ENCODE measurements at places on chromosomes 3 and 15. TPM values are rescaled to one million over a fixed set of nuclear protein-coding genes. Genes with fewer than 3 reads are reported as not detected.

DNA sequence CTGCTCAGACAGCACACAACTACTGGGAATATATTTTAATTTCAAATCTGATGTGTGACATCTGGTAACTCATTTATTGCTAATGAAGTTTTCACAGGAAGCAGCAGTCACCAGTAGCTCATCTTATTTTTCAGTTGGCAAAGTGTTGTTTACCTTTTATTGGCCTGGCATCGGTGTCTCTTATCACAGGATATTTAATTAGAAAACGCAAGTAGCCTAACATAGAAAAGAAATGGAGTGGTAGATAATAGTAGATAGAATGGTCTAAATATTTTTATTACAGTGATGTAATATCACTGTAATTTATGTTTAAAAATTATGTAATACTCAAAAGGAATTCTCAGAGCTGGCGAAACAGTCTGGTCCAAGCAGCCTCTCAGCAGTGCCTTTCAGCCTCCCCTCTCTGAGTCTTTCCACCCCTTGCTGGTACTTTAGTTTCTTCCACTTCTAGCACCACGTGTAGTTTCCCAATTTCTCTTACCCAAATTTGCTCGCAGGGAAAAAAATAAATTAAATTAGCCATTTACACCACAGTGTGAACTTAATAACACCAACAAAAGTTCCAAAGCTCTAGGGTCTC lies 31.9 kb downstream of the AGTR1 start:
- no peaks in the 10 kb centered on the region for H3K4me1 ChIP-seq
- H3K27ac ChIP-seq, result no peak overlapping the region
- DNase-seq, result no peak

RETNLB gene
- not detected for total RNA-seq

GRCh38 chr3:9762871-9763270 lies 6.9 kb downstream of the CAMK1 start:
- no peak overlapping the region for H3K27ac ChIP-seq
- H3K36me3 ChIP-seq, result no peaks in the 10 kb centered on the region
- no peaks in the 10 kb centered on the region for H3K4me1 ChIP-seq

GRCh38 chr3:44179246-44179645 lies 62.4 kb upstream of the TOPAZ1 start:
- H3K27ac ChIP-seq, result no peak overlapping the region
- no peak overlapping the region for H3K4me3 ChIP-seq
- no peaks in the 10 kb centered on the region for H3K27me3 ChIP-seq
- H3K4me1 ChIP-seq, result no peaks in the 10 kb centered on the region
- no peaks in the 10 kb centered on the region for H3K36me3 ChIP-seq

DNA sequence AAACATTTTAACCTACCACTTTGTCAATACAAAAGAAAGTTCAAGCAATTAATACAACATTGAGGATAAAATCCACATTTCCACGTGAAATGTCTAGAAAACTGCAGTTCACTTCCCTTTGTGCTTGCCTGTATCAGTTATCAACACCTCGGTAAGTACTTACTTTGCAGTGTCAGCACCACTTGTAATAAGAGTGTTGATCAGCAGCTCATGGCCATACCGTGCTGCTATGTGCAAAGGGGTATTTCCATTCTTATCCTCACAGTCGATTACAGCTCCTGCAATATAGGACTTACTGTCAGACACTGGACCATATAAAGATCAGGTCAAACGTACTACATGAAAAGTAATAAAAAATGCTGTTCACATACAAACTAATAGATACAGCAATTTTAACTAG lies 84.4 kb downstream of the ANKRD28 start:
- H3K27me3 ChIP-seq, result no peaks in the 10 kb centered on the region
- H3K36me3 ChIP-seq, result no peaks in the 10 kb centered on the region
- DNase-seq, result no peak
- no peak overlapping the region for H3K4me3 ChIP-seq
- no peaks in the 10 kb centered on the region for H3K4me1 ChIP-seq
- no peak overlapping the region for H3K27ac ChIP-seq

GOLIM4 gene
- total RNA-seq, result 67.2 TPM

- H3K27ac ChIP-seq, result no peak overlapping the region
- H3K4me1 ChIP-seq, result no peaks in the 10 kb centered on the region
- no peak overlapping the region for H3K4me3 ChIP-seq
- no peaks in the 10 kb centered on the region for H3K36me3 ChIP-seq
Observed at GRCh38 chr3:40753951-40754350, 229.2 kb downstream of the ZNF621 start.

IGDCC3 gene
- 15.1 TPM for total RNA-seq

LMLN gene
- total RNA-seq, result 2.6 TPM

DNA sequence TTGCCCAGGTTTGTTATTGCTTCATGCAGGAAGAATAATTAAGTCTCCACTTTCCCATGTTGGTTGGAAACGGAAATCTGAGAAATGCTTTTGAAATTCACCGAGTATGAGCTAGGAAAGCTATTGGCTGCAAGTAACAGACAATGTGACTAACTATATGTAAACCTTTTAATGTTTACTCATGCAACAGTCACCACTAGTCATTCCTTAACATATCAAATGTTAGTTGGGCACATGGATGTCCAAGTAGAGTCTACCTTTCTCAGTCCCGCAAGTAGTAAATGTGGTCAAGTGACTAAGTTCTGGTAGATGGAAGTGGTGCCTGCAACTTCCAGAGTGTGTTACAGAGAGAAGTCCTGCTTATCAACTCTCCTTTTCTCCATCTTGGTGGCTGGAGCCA lies 52.5 kb downstream of the KLF15 start:
- no peak overlapping the region for H3K4me3 ChIP-seq
- no peaks in the 10 kb centered on the region for H3K27me3 ChIP-seq
- H3K36me3 ChIP-seq, result no peaks in the 10 kb centered on the region
- DNase-seq, result no peak

All from hepatocyte (in vitro differentiated cells).